ENCODE measurements at places on chromosomes 2 and 18. TPM values are rescaled to one million over a fixed set of nuclear protein-coding genes. Genes with fewer than 3 reads are reported as not detected.

The NCKAP5 gene
- total RNA-seq, result 1.6 TPM

The ZNF24 gene
- 43.2 TPM for total RNA-seq

The SALL3 gene
- total RNA-seq, result not detected

The VIL1 gene
- total RNA-seq, result 0.12 TPM

The CDCA7 gene
- 6.7 TPM for total RNA-seq

The ANKRD30BL gene
- total RNA-seq, result not detected

The CCDC141 gene
- total RNA-seq, result not detected

The PAX8 gene
- 0.12 TPM for total RNA-seq

The SPHKAP gene
- total RNA-seq, result 1.2 TPM

The EVX2 gene
- total RNA-seq, result 0.11 TPM

The SULT1C2 gene
- 0.33 TPM for total RNA-seq

The CGREF1 gene
- total RNA-seq, result 6.2 TPM

The DSC3 gene
- 0.12 TPM for total RNA-seq

The RESP18 gene
- total RNA-seq, result not detected

All from uterine smooth muscle cell (primary cell).